Effector memory CD4-positive, alpha-beta T cell (primary cell): ENCODE measurements at places on chromosomes 12 and 14.

DNA sequence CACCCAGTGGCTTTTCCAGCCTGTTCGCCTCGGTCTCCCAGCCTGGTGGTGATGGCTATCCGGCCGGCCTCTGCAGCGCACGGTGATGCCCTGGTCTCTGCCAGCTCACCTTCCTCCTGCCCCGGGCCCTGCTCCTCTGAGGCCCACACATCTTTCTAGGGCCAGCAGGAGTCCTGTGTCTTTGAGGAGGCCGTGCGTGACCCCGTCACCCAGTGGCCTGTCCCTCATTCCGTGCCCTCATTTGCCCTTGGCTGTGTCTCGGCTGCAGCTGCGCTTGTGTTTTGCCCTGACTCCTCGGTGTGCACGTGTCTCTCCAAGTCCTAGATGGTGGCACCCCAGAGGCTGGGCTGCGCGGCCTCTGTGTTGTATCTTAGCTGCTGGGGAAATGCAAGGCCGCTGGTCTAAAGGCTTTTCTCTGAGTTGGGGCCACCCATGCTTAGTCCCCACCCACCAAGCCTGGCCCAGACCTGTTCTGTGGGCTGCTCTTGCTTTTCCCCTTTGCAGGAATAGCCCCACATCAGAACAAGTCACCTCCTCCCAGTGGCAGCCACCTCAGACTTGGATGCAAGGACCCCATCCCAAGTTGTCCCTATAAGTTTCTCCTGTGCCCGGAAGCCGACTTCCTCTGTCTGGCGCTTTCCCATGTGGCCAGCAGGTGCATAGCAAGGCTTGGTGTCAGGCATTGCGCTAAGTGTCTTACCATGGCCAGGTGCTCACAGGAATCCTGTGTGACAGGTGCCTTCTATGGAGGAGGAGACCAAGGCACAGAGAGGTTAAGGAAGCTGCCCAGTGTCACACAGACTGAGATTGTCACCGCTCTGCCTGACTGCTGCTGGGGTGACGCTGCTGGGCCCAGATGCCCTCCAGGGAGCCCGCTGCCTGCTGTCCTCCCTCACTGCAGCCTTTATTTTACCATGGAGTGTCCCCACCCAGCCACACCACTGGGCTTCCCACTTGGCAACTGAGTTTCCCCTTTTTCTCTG lies 64.5 kb downstream of the TSPAN9 start:
- no peak for DNase-seq

DNA sequence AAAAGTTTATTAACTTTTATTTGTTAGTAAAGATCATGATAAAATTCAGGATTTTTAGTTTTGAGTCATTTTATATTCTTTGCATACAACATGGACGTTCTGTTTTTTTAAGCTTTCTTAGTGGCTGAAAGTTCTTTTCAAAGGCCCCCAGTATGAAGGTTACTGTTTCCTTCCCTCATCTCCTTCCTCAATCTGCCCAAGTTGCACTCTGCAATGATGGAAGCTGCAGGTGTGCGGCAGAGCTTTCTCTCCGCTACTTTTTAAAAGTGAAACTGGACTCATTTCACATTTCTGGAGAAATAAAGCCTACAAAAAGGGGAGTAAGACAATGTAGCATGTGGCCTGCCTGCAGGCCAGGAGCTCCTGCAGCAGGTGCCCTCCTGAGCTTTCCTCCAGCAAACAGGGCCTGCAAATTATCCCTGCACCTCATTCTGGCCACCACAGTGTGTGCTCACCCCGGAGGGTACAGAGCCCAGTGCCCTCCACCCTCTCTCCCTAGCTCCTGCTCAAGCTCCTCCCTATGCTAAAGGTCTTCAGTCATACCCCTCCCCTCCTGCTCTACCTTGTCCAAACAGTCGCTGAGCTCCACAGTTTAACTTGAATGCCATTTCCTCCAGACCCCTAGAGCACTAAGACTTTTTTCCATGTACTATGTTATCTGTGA lies 78.9 kb downstream of the SETD3 start:
- no peak for DNase-seq

DNA sequence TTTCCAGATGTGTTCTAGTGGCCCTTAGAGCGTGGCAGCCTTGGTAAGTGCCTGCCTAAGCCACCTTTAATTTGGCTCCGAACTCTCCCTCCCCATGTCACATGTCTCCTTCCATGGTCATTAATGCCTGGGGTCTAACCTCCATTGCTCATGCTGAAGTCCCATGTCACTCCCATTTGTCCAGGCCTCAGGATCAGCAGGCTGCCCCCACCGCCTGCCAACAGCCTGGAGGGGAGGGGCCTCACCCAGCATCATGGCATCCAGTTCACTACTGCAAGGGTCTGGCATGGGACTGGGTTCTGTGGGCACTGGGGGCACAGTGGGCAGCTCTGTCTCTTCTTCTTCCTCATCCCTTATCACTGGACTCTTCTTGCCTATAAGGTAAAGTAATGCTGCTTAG lies 4.4 kb downstream of the MMP19 start:
- DNase-seq: no peak

GRCh38 chr14:74568380-74568649 lies 43.7 kb downstream of the LTBP2 start:
- DNase-seq: no peak

DNA sequence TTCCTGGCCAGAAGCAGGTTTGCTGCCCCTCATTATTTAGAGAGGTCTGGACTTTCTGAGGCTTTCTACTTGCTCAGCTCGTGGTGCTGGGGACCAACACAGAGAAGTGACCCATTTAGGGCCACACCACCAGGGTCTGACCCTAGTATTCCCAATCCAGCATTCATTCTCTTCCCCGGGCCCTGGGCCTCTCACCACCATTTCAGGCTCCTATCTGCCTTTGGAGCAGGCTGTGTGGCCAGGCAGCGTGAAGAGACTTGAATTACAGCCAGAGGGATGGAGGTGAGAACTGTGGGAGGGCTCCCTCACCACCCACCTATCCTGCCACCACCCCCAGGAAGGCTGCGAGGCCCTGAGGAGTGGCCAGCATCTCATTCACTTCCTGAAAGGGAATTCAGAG lies 24.6 kb downstream of the FAM222A start:
- no peak for DNase-seq
